Vagina (tissue), 2 donors: ENCODE measurements at places on chromosomes 16 and 17. TPM values are rescaled to one million over a fixed set of nuclear protein-coding genes. Genes with fewer than 3 reads are reported as not detected.

CLDN9 gene
- not detected for total RNA-seq

CCDC78 gene
- 7.6 TPM for total RNA-seq

SSTR5 gene
- total RNA-seq = 0.98 TPM

G6PC1 gene
- not detected for total RNA-seq

GRCh38 chr16:79593754-79594153, 6.8 kb downstream of the MAF start:
- DNase-seq = no peak

DNA sequence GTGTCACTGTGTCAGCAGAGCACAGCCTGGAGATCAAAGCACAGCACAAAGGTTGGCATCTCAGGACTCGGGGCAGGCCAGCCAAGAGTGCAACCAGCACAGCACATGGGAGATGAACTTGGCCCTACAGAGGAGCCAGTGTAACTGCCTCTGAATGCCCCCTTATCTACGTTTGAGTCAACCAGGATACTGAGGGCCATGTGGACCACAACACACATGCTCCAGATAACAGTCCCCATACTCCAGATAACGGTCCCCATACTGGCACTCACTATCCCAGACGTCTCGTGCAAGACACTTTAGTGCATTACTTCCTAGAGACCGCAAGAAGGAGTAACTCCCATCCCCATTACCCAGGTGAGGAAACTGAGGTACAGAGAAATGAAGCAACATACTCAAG, 88.2 kb downstream of the XYLT1 start:
- no peak for DNase-seq

DNA sequence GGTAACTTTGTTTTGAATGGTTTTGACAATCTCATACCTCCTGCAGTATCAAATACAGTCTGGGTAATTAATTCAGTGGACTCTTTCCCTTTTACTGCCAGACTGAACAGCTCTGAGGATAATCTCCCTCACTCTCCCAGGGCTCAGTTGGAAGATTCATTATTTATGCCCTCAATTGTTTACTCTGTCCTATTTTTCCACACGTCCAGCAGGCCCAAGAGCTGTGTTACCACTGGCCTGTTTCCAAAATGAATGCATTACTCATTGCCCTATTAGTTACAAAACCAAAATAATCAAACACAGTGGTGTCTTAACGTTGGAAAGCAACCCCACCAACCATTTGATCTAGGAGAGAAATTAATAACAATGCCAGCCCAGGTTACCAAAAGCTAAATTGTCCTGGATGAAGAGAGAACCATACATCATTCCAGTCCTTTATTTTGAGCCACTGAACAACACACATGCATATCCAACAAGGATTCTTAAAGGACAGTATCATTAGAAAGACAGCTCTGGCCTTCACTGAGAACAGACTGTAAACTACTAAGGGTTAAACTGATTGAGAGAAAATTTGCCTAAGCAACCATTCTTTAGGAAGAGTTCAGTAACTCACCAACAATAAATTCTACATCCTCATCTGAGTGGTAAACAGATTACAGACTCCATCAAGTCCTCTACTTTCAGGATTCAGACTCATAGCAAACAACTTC, 34.5 kb downstream of the FAM222B start:
- no peak for DNase-seq

GRCh38 chr17:67218385-67218950, 26.5 kb downstream of the HELZ start:
- DNase-seq = no peak

DNA sequence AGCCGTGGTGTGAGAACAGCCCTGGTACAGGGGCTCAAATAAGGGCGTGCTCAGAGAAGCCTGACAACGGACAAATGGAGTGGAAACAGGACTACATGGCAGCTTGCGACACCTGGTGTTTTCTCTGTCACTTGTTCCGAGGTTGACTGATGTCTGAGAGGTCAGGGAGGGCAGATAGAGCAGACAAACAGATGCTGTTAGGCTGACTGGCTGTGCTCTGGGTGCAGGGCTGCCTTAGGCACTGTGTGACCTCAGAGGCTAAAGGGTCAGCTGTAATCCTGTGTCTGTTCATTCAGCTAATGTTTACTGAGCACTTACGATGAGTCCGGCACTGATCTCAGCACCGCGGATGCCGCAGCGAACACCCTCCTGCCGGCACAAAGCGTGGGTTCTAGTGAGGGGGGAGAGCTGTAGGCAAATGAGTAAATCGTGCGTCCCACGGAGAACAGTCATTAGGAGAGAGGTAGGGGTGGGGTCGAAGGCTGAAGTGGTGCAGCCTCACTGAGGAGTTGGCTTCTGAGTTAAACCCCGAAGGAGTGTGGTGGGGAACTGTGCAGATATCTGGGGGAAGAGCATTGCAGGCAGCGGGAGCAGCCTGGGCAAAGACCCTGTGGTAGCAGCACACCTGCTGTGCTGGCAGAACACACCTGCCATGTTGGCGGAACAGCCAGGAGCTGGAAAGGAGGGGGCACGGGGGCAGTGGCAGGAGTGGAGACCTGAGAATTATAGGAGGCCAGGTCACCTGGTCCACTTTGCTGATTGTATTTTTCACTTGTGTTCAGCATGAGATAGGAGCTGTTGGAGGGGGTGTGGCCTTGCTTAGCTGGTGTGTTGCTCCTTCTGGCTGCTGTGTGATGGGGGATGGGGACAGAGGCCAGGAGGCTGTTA, 35.0 kb downstream of the GPT2 start:
- DNase-seq = no peak
